ENCODE measurements at places on chromosomes 13 and 19. TPM values are rescaled to one million over a fixed set of nuclear protein-coding genes. Genes with fewer than 3 reads are reported as not detected.

DNA sequence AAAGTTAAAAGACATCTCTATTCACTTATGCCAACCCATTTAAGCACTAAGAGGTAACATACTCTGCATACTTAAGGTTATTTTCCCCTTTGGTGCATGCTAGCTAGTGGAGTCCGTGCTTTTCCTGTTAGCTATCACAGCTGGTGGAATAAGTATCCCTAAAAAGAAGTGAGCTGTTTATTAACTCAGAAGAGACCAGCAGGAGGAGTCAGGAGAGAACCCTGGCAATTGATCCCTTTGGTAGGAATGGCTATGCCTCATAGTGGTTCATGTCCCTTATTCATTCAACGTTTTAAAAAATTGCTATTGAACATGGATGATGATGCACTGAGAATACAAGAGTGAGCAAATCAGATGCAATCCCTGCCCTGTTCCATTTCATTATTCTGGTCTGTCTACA is 12.4 kb upstream of the NEK5 start:
- DNase-seq, result no peak

- no peak for DNase-seq
Observed at GRCh38 chr13:99725644-99726043, 224.4 kb downstream of the TM9SF2 start.

- DNase-seq, result no peak
Observed at GRCh38 chr19:35127871-35128270, 7.0 kb downstream of the LGI4 start.

DNA sequence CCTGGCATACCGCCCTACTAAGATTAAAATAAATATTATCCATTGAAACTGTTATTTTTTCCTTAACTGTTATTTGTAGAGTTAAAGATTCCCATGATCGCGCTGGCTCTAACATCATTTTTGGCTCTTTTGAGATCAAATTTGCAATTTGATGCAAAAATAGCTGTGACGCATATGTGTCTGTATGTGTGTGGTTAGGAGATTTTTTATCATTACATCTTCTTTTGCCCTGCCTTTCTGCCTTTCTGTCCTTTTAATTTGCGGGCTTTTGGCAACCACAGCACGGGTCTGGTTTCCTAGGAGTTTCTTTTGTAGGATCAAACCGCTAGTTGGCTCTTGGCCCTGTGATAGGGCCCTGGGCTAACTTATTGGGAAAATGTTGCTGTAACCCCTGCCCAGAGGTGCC is 37.3 kb upstream of the ALOX5AP start:
- DNase-seq, result no peak

The ZNF460 gene
- 54.6 TPM for total RNA-seq

DNA sequence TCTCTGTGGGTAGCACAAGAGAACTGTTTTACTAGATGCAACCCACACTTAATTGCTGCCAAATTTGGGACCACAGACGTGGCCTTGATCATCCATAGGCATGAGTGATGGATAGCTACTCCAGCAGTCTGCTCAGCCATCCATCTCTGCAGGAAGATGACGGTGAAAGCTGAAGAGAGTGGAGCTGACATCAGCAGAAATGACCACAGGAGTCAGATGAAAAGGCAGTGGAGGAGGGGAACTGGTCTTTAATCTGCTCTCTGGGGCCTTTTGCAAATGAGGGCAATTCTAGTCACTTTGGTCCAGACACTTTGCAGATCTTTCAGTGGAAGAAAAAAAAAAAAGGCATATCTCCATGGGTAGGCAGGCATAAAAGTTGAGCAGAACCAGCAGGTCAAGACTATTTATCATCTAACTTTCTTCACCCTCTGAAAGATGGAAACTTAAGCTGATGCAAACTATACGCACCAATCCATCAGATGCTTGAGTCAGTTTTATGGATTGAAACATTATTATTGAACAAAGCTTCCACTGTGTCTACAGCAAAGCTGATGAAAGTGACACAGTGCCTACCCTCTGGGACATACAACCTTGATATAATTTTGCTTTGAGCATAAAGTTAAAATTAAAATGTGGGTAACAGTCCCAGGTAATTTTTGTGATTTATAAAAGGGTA is 281.6 kb upstream of the OBI1 start:
- no peak for DNase-seq

GRCh38 chr13:31042049-31042448 is 109.6 kb downstream of the TEX26 start:
- no peak for DNase-seq

GRCh38 chr19:19661675-19662251 is 1.7 kb downstream of the ATP13A1 start:
- no peak for DNase-seq

DNA sequence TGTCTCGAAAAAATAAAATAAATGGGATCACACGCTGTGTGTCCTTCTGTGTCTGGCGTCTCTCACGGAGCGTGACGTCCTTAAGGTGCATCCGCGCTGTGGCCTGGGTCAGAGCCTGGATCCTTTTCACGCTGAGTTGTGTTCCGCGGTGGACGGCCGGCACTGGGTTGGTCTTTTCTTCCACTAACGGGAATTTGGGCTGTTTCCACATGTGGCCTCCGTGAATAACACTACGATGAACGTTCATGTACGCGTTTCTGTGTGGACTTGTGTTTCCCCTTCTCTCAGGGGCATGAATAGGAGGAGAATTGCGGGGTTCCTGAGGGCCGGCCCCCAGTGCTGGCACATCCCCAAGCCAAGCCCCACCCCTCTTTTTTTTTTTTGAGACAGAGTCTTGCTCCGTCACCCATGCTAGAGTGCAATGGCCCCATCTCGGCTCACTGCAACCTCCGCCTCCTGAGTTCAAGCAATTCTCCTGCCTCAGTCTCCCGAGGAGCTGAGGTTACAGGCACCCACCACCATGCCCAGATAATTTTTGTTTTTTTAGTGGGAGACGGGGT is 6.2 kb upstream of the PTBP1 start:
- DNase-seq, result no peak

The SOHLH2 gene
- not detected for total RNA-seq

- no peak for DNase-seq
Observed at GRCh38 chr13:42549552-42549936, 24.4 kb upstream of the TNFSF11 start.

GRCh38 chr19:20863176-20863575 is 59.9 kb upstream of the ZNF85 start:
- no peak for DNase-seq

The NFILZ gene
- not detected for total RNA-seq

GRCh38 chr19:296476-297225 is 5.4 kb upstream of the PLPP2 start:
- DNase-seq, result no peak

- DNase-seq, result no peak
Observed at GRCh38 chr19:5897189-5897969, 6.2 kb downstream of the NDUFA11 start.

- DNase-seq, result no peak
Observed at GRCh38 chr13:67914535-67914934, 684.4 kb upstream of the PCDH9 start.

DNA sequence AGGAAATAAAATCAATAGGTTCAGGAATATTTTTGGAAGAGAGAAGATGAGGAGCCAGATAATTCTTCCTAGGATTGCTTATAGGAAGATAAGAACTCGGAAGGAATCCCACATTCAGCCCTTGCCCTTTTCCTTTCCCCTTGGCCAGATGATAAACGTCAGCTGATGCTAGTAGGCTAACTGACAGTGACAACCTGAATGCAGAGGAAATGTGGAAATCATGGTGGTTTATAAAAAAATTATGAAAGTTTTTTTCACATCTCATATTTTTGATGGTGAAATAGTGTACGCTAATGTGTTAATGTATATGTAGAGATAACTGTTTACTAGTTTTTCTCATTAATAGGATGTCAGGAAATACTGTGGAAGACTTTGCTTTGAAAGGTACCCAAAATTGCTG is 56.9 kb downstream of the EDNRB start:
- DNase-seq, result no peak

The NUDT19 gene
- total RNA-seq, result 15.7 TPM

- no peak for DNase-seq
Observed at GRCh38 chr19:14166999-14167575, 30.7 kb upstream of the ASF1B start.

The GZMM gene
- total RNA-seq, result not detected

The USP12 gene
- total RNA-seq, result 21.1 TPM

The C13orf42 gene
- total RNA-seq, result not detected

GRCh38 chr19:3096267-3096901 is 2.2 kb downstream of the GNA11 start:
- DNase-seq, result no peak

The IGSF23 gene
- total RNA-seq, result not detected

- DNase-seq, result no peak
Observed at GRCh38 chr13:101655435-101655834, 203.0 kb downstream of the ITGBL1 start.

- no peak for DNase-seq
Observed at GRCh38 chr13:102122147-102122546, 279.7 kb downstream of the FGF14 start.

The MTIF3 gene
- 39.0 TPM for total RNA-seq

The CRX gene
- total RNA-seq, result not detected

GRCh38 chr19:23402388-23402787 is 7.1 kb upstream of the ZNF91 start:
- no peak for DNase-seq

GRCh38 chr13:80499536-80500290 is 158.8 kb upstream of the SPRY2 start:
- no peak for DNase-seq

The ATP12A gene
- total RNA-seq, result 1.2 TPM

DNA sequence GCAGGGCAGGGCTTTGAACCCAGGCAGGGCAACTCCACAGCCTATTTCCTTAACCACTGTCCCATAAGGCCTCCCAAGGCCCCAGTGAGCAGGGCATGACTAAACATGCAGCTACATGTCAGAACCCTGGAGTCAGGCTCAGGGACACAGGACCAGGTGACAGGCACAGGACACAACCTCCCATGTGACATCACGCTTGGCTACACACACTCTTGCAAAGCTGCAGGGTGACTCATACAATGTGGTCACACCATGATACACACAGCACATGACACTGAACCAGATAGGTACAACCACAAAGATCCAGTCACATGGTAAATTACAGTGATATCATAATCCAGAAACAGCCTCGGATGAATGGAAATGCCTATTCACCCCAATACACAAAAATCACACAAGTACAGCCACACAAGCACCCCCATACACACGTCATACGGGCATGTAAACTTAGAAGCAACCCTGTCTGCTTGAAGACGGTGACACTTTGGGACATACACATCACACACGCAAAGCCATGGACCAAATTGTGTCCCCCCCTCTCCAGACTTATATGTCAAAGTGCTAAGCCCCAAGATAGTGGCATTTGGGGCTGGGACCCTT is 14.5 kb downstream of the KLK4 start:
- DNase-seq, result peak; percentile 95

DNA sequence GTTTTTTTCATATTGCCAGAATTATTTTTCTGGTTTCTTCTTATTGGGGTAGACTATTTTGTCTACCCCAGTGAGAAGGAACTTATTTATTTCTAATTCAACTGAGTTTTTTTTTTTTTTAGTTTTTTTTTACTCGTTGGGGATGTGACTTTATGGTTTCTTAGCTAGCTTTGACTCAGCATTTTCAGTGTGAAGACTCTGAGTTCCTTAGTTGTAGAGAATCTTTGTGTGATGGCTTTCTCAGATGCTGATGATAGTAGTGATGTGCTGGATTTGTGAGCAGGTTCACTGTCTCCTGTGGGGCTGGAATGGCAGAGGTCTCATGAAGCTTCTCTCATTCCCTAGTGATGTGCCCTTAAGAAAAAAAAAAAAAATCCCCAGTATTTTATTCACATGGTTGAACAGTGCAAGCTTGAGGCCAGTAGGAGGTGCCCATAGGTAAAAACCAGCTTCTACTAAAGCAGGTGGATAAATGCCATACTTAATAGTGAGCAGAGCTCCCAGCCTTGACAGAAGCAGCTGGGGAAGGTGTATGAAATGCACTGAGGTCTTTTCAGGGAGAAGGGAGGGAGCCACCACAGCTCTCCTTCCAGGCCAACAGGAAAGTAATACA is 106.2 kb upstream of the KLF5 start:
- no peak for DNase-seq

DNA sequence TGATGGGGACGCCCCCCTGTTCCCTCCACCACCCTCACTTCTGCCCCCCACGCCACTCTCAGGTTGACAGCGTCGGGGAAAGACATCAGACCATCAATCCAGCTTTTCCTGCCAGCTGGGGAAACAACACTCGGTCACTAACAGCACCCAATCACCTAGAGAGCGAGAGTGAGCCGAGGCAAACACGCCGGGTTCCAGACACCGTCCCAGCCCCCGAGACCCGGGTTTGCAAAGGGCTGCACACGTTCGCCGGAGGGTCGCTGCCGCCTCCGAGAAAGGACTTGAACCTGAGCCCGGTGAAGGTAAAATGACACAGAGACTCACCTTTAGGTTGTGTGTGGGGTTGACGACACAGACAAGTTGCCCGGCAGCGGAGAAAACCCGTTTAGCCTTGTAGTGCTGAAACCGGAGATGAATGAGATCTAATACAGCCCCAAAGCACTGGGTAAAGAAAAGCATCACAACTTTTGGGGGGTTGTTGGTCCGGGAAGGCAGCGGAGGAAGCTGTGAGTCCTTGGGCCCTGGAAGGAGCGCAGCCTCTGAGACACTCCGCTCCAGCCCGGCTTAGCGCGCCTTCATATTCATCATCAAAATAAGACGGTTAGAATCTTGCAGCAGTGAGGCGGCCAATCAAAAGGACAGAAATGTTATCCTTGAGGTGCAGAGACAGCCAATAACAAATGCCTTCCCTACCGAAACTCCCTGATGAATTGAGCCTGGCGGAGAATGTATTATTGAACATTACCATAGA is at the start of gene SIAH3:
TSS of gene SIAH3 (minus strand) at position 583 of the 751 bp plus-strand sequence. CDS start at position 459, 124 bp downstream.
- DNase-seq, result no peak

- no peak for DNase-seq
Observed at GRCh38 chr13:51778392-51778791, 25.6 kb downstream of the DHRS12 start.

DNA sequence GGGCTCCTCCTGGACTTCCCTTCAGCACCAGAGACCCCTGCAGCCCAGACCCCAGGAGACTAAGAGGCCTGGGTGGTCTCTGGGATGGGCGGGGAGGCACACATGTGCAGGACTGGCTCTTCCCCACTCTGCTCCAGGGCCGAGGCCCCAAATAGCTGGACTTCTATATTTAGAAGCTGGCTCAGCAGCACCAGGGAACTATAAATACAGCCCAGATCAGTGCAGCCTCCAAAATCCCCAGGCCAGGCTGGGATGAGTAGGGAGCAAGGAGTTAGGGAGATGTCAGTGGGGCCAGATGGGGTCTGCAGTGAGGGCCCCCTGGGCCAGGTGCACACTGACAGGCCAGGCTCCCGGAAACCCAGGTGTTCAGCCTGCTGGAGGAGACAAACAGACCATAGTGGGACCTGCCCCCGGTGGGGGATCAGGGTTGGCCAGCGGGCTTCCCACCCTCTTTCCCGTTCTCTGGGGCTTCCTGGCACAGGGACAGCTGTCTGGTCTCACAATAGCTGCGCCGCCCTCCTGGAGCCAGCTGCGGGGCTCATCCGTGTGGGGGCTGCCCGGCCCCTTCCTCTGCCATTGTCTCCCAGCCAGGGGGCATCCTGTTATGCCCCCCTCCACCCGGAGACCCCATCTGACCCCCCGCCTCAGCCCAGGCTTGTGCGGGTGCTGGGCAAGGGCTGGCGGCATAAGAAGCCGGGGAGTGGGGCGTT is 5.5 kb upstream of the ADGRE5 start:
- DNase-seq, result no peak

Measured in foreskin keratinocyte (primary cell).